Left colon (tissue), 2 donors: ENCODE measurements at places on chromosomes 3 and 15. TPM values are rescaled to one million over a fixed set of nuclear protein-coding genes. Genes with fewer than 3 reads are reported as not detected.

The LCMT2 gene
- 5.3 TPM for total RNA-seq

The RBMS3 gene
- 7.1 TPM for total RNA-seq

DNA sequence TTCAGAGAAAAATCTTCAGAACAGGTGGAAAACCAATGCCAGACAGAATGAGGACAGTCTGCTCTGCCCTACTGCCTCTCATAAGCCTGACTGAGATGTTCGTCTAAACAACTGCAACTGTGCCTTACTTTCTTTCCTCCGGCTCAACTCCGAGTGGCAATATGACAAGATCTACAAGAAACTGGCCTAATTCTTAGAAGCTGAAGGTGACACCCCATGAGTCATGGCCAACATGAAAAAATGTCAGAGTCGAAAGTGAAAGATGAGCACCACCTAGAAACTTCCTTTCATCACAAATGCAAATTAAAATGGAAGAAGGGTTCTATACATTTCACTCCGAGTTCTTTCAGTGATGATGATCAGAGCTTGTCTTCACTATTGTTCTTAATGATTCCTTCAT lies 12.9 kb downstream of the PCYT1A start:
- no peak for DNase-seq

- peak; percentile 24 for DNase-seq
These were observed 39.9 kb upstream of the MB21D2 start for GRCh38 chr3:192957441-192958021.

- no peak for DNase-seq
These were observed 10.1 kb downstream of the KLF13 start for GRCh38 chr15:31336593-31337295.

The ZDHHC23 gene
- total RNA-seq = 48.3 TPM

- peak; percentile 91 for DNase-seq
These were observed 98.0 kb upstream of the TNFAIP8L3 start for GRCh38 chr15:51192521-51193280.

GRCh38 chr3:71463617-71464016 lies 119.9 kb downstream of the FOXP1 start:
- DNase-seq = no peak

The CCR8 gene
- total RNA-seq = not detected

The GOLGA8J gene
- total RNA-seq = not detected

The STRIT1 gene
- not detected for total RNA-seq

DNA sequence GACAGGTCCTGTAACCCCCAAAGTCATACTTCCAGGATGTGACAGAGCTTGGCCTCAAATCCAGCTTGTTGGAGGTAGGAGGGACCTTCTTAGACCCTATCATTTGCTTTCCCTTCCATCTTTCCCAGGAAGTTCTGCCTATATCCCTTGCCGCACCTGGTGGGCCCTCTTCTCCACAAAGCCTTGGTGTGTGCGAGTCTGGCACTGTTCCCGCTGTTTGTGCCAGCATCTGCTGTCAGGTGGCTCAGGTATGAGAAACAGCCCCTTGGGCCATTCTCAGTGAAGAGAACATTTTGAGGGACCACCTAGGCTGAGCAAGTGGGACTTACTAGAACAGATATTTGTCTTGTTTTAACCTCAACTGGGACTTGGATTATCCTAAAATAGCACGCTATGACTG lies 1.3 kb downstream of the IL17RE start:
- DNase-seq = peak; percentile 41

GRCh38 chr3:32399030-32399620 lies 7.5 kb downstream of the CMTM7 start:
- no peak for DNase-seq

- DNase-seq = no peak
These were observed 21.2 kb downstream of the CRYGS start for GRCh38 chr3:186523022-186523421.

DNA sequence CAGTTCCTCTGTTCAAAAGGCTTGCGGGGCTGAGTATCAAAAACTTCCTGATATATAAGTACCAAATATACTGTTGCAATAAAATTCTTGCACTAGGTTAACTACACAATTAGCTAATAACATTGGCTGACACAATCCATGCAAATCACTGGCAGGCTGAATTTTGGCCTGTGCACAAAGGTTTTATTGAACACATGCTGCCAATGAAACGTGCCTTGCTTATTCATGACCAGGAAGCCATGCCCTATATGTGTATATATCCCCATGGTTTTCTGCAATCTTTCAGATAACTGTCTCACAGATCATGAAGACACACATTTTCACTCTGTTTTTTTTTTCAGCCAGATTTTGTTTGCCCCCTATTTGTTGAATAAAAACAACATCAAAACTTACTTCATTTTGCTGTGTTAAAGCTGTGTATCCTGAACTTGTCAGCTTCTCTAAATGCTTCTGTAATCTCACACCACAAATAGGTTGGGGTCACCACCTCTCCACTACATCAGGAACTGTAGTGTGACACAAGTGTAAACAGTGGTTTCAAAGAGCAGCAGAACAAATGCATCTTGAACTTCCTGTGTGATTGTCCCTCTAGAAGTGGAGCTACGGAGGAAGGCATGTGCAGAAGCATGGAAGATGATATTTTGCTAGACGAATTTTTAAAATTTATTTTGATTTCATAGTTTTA lies 920.7 kb upstream of the NR2F2 start:
- DNase-seq = no peak

GRCh38 chr15:92392462-92392861 lies 1.2 kb upstream of the ST8SIA2 start:
- DNase-seq = no peak
